ENCODE measurements at places on chromosomes 4 and X. TPM values are rescaled to one million over a fixed set of nuclear protein-coding genes. Genes with fewer than 3 reads are reported as not detected.

CAPN6 gene
- 0.66 TPM for polyA plus RNA-seq

DNA sequence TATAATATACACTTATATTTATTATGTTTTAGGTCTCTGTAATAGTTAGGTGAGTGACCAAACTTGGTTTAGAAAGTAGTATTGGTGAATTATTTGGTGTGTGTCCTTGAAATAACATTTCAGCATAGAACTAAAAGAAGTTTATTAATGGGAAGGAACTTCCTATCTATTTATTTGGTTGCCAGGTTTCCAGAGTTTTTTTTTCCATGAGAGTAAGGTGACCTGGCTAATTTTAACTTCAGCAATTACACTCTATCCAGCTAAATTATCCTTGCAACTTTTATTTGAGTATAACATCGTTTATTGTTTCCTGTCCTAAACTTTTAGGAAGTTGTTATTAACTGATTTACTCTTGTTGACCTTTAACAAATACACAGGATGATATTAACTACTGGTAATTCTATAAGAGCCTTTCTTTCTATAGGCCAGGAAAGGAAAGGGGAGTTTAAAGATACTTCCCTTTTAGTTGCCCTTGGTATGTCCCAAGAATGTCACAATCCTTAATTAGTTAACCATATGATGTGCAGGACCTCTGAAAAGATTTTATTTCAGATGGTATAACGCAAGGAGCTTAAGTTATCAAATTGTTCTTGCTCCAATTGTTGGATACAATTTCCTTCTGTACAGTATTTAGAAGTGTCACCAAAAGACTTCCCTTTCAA lies 18.9 kb downstream of the PRDM8 start:
- no peak for DNase-seq

DNA sequence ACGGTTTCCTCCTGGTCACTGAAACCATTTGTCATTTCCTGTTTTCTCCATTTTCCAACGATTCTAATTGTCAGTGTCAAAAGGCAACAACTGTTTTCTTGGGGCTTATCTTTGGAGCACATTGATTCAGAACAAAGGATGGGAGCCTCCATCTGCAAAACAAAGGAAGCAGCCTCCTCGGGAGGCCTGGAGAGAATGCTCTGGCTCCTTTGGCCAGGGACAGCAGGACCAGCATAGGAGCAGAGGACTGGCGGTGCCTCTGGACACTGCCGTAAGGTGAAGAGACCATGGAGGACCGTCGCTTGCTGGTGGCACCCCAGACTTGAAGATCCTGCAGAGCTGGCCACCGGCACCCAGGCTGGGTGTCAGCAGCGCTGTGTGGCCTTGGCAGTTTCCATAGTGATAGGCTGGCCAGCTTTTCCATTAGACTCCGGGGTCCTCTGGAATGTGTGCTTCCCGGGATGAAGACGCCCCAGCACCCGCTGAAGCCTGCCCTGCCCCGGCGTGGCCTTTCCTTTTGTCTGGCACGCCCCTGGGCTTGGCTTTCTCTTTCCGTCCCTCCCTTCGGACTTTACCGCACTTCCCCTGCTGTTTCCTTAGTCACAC lies 61.1 kb upstream of the MTM1 start:
- no peak for DNase-seq

DNA sequence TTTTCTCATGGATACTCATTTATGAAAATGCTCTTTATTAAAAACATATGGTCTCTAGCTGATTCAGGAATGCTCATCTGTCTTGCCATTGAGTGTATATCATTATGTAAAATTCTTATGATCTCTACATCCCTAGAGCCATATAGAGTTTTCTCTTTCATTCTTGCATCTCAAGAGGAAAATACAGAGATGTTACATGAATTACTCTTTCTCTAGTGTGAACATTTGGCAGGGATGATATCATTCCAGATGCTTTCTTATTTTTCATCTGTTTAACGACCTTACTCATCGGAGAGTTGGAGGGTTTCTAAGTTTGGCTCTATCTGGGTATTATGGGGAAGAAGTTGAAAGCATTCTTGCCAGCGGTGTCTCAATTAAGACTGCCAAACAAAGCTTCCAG lies 202.9 kb upstream of the SLC7A11 start:
- DNase-seq = no peak

GRCh38 chrX:6448003-6448402 lies 86.9 kb downstream of the VCX3A start:
- DNase-seq = no peak

- peak; percentile 67 for DNase-seq
Observed at GRCh38 chr4:173025131-173025530, 143.5 kb upstream of the GALNT7 start.

GRCh38 chr4:139776235-139776634 lies 110.6 kb downstream of the MGST2 start:
- DNase-seq = no peak
